ENCODE measurements at places on chromosomes 3 and 15.

DNA sequence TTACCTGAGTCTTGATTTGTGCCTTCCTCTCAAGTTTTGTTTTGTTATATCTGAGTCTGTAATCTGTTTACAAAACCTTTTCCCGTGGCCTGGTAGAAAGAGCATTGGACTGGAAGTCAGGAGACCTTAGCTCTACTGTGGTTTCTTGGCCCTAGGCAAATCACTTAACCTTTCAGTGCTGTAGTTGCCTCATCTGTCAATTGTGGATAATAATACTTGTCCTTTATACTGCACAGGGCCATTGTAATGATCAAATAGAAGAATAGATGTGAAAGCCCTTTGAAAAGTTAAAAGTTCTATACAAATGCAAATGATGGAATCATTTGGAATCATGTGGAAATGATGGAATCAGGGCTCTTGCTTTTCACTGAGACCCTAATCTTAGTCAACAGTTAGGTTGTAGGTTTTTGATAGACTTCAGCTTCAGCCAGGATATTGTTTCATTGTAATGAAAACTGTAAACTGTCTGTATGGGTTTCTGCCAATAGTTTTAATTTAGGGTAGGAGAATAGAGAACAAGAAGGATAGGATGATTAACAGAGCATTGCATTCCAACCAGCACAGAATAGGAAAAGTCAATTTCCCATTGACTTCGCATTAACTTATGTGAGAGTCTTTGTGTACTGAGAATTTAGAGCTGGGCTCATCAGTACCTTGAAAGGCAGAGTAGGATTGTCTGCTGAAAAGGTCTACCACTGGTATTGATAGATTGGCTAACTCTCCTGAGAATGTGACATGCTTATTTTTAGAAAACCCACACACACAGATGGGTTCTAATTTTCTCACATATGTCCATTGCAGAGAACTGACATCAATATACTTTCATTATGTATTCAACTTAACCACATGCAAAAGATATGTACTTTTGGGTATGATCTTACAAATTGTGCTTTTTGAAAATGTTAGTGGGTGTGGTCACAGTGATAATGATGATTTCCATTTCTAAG lies 21.8 kb downstream of the MAP2K5 start:
- no peak for DNase-seq

- no peak for DNase-seq
These were observed 181.8 kb downstream of the PDCD6IP start for GRCh38 chr3:33980252-33980651.

- no peak for DNase-seq
These were observed 134.0 kb downstream of the TPRA1 start for GRCh38 chr3:127456471-127457093.

- DNase-seq: no peak
These were observed 31.4 kb upstream of the LRIG1 start for GRCh38 chr3:66532160-66532587.

- DNase-seq: no peak
These were observed 38.9 kb upstream of the NECTIN3 start for GRCh38 chr3:111032677-111033076.

DNA sequence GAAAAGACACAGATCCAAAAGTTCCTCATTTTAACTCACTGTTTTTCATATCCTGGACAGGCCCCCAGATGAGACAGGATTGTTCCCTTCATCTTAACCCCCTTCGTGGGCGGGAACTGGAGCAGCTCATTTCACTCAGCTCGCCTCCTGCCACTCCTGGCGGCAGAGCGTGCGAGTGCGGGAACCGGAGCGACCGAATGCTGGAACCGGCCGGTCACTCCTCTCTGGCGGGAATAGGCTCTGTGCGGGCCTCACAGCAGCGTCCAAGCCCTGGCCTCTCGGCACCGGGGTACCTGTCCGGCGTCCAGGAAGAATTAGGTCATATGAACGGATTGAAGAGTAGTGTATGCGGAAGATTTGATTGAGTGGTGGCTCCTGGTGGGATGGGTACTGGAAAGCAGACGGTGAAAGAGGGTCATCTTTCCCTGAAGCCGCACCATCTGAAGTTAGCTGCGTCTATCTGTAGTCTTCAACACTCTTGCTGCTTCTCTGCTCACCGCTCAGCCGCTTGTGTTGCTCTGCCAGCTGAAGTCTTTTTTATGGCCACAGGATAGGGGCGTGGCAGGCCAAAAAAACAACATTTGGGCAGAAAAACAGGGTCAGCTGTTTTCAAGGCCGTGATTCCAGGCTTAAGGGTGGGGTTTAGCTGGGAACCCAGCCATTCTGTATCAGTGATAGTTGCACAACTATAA lies 42.3 kb upstream of the FXR1 start:
- DNase-seq: no peak

DNA sequence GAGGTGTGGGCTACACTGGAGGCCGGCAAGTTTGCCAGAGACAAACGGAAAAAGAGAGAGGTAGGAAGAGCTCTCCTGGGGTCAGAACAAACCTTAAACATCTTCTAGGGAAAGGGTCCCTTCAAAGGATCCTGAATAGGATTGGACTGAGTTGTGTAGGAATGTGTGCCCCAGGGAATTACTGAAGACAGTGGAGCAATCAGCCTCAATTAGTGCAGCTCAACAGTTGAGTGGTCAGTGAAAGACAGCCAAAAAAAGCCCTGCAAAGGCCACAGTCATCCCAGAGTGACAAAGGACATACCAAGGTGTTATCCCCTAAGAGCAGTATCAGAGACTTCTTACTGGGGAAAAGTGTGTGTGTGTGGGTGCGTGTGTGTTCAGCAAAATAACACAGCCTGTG lies 70.3 kb downstream of the NUP210 start:
- DNase-seq: no peak

DNA sequence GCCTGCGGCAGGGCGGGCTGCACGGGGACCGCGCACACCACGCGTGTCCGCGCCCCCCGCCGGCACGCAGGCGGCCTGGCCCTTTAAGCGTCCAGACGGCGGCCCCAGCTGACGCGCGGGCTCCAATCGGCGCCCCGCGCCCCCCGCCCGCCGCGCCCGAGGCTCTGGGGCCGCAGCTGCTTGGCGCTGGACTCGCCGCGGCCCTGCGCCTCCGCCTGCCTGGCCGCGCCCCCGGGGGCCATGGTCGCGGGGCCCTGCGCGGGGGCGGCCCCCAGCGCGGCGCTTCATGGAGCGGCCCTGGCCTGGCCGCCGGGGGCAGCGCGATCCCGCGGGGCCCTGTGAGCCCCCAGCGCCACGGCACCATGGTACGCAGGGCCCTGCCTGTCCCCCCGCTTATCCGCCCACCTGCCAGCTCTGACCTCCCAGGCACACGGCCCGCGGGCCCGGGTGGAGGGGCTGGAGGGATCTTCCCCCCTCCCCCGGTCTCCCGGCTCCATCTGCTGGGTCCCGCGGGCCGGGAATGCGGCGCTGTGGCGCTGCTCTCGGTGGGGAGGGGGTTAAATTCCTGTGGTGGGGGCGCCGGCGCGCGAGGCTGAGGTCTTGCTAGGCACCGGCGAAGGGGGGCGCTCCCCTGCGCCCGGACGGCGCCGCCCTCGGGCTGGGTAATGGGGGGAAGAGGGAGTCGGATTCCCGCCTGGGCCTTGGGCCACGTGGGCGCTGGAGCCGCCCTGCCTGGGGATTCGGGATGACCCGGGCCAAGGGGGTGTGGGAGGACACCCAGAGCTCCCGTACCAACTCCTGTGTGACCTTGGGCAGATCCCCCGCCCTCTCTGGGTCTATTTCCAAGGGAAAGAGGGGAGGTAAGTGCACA lies 1.1 kb downstream of the ZBTB47 start:
- no peak for DNase-seq

GRCh38 chr15:97077975-97078374 lies 747.5 kb downstream of the NR2F2 start:
- no peak for DNase-seq

DNA sequence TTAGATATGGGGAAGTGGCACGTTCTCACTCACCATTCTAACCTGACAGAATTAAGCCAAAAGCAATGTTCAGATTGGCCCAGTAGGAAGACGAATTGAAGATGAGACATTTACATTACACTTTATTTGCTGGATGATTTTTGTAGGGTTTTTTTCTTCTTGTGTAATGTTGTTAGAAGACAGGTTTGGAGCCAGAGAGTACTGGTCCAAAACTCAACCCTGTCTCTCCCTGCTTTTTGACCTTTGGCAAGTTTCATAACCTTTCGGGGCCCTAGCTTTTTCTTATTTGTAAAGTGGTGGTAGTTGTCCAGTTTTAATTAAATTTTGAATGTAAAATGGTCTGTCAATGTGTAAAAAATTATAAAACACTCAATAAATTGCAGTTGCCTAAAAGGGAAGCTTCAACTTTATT lies 29.5 kb downstream of the PDE8A start:
- DNase-seq: no peak

- DNase-seq: no peak
These were observed 44.4 kb downstream of the PIK3CA start for GRCh38 chr3:179192542-179192941.

GRCh38 chr3:131907796-131908195 lies 127.0 kb downstream of the CPNE4 start:
- DNase-seq: no peak

DNA sequence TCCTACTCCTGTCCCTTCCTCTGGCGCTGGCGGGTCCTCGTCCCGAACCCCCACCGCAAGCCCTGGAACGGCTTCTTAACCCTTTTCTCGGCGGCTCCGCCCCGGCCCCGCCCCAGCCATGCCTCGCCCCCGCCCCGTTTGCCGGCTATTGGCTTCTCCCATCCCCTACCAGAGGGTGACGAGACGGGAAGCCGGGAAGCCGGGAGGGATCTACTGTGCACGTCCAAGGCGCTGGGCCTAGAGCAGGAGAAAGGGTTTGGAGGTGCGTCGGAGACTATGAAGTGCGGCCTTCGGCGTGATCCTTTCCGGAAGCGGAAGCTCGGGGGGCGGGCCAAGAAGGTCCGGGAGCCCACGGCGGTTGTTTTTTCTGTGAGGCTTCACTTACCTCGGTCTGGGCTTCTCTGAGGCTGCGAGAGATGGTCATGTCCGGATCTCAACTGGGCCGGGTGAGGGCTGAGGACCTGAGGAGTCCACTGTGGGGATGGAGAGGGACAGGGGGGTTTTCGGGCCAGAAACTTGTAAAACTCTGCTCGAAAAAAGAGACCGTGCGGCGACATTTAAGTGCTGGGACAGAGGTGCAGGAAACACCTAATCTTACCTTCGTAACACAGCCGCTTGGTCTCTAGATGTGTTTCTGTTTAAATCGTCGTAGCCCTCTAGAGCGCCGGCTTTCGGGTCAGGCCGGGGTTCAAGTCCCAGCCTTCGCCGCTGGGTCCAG lies 21.4 kb downstream of the ROPN1B start:
- peak; percentile 50 for DNase-seq

GRCh38 chr15:76840830-76841460 lies 64.2 kb downstream of the SCAPER start:
- no peak for DNase-seq

GRCh38 chr15:57224664-57225063 lies 151.6 kb upstream of the CGNL1 start:
- no peak for DNase-seq

DNA sequence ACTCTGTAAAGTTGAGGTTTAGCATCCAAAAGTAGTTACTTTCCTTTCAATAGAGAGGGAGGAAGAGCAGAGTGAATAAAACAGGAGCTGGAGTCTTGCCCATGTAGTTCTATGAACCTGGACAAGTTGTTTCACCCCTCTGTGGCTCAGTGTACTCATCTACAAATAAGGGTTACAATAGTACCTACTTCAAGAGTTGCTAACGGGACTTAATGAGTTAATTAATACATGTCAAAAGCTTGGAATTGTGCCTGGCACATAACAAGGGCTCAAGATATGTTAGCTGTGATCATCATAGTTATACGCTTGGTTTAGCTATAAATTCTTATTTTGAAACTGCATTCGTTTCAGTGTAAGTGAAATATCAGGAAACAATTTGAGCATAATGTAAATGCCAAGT lies 388.5 kb upstream of the THBS1 start:
- DNase-seq: no peak

DNA sequence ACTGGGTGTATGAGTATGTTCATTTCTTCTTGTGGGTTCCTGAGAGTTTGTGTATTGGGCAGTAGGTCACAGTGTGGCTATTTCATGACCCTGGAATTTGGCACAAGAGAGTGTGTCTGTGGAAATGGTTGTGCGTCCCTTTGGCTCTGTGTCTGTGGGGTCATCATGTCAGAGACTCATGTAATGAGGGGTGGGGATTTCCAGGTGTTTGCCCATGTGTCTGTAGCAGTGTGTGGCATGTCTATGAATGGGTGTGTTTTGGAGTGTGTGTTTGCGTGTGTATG lies 1.3 kb upstream of the GATA2 start:
- DNase-seq: no peak

DNA sequence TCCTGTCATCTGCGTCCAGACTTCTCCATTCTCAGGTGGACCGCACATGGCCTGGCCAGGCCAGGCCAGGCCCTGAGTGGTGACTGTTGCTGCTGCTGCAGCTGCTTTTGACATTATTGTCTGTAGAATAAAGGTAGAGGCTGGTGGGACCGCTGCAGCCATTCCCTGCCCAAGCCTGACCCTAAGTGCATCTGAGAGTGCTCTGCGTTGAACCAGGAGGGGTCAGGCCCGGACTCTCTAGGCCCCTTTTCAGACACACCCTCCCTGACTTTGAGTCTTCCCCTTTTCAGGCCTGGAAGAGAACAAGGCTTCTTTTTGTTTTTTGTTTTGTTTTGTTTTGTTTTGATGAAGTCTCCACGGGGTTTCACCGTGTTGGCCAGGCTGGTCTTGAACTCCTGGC lies 54.6 kb upstream of the FLNB start:
- no peak for DNase-seq

GRCh38 chr15:98737159-98737558 lies 88.8 kb downstream of the IGF1R start:
- DNase-seq: no peak

- no peak for DNase-seq
These were observed 838.5 kb downstream of the TUSC7 start for GRCh38 chr3:117547956-117548550.

DNA sequence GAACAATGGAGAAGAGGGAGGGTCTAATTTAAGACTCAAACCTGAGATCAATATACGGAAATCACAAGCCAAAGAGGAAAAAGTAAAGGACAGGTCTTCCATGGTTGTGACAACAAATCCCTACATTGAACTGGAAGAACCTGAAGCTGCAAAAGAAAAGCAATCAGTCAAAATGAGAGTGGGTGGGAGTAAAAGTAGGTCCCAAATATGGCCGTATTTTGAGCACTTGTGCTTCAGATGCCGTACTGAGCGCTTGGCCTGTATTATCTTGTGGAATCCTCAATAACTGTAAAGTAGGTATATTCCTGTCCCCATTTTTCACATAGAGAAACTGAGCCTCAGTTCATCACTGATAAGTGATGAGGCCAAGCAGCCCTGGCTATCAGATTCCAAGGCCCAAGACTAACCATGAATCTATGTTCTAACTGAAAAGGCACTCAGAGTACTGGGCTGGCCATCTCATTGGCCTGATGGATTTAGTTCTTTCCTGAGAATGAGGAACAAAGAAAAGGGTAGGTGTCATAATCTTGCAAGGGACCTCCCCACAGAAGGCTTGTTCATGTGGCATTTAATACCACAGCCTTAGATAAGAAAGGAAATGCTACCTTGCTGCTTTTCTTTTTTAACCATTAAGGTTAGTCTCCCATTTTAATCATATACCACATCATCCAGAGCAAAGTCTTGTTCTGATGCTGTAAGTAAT lies 52.5 kb downstream of the LRRN1 start:
- no peak for DNase-seq
